Pancreas (tissue), 10 donors: ENCODE measurements at places on chromosomes 11 and 22.

GRCh38 chr11:110883256-110883655 lies 171.0 kb upstream of the ARHGAP20 start:
- no peak for DNase-seq

GRCh38 chr11:114202011-114202609 lies 94.1 kb upstream of the NNMT start:
- no peak for DNase-seq

- no peak for DNase-seq
Observed at GRCh38 chr22:27554106-27554811, 247.3 kb downstream of the MN1 start.

- no peak for DNase-seq
Observed at GRCh38 chr11:88405853-88406252, 68.3 kb upstream of the CTSC start.

DNA sequence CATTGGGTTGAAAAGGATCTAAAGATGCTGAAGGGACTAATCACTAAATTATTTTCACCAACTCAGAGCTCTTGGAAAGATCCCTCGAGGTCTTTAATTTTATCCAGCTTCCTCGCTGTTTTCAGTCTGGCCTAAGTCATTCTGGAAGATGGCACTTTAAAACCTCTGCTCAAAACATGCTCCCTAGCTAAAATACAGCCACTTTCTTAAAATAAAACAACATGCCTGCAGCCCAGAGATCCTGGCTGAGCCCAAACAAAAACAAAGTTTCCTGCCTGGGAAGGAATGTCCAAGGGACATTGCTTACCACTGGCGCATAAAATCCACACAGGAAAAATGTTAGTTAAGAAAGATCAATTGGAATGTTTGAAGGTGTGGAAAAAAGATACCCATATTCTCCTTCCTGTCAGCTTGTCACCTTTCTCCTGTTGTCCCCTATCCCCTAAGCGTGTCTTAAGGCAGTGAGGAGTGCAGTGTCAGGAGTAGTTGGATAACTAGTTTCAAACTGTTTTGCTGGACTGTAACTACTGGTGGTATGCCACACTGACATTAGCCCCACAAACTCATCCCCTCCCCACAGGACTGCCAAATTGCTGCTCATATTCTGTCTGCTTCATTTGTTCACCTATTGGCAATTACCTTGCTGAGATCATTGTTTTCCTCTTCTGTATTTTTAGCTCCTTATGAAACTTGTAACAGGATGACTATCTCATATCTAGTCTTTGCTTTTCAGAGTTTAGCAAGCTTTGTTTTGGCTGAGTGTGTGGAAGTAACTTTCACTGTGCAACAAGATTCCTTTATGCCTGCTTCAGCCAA lies 108.3 kb upstream of the SESN3 start:
- no peak for DNase-seq

- no peak for DNase-seq
Observed at GRCh38 chr11:102488208-102488607, 35.6 kb upstream of the TMEM123 start.

- no peak for DNase-seq
Observed at GRCh38 chr11:61345954-61346843, 13.2 kb downstream of the TKFC start.

GRCh38 chr11:131896978-131897615 lies 526.7 kb downstream of the NTM start:
- DNase-seq, result no peak

GRCh38 chr11:32288276-32288675 lies 147.1 kb downstream of the WT1 start:
- DNase-seq, result no peak

DNA sequence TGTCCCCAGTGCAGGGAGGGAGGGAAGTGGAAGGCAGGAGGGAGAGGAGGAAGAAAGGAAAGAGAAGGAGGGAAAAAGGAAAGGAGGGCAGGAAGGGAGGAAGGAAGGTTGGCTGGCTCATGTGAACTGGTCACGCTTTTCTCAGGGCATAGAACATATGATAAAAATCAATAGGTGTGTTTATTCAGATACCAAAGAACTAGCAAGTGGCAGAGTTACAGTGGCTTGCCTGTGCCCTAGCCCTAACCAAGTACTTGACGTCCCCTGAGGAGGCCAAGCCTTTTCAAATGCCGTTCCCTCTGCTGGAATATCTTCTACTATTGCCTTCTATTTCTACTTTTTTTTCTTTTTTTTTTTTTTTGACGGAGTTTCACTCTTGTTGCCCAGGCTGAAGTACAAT lies 33.5 kb downstream of the CHRDL2 start:
- DNase-seq, result no peak

DNA sequence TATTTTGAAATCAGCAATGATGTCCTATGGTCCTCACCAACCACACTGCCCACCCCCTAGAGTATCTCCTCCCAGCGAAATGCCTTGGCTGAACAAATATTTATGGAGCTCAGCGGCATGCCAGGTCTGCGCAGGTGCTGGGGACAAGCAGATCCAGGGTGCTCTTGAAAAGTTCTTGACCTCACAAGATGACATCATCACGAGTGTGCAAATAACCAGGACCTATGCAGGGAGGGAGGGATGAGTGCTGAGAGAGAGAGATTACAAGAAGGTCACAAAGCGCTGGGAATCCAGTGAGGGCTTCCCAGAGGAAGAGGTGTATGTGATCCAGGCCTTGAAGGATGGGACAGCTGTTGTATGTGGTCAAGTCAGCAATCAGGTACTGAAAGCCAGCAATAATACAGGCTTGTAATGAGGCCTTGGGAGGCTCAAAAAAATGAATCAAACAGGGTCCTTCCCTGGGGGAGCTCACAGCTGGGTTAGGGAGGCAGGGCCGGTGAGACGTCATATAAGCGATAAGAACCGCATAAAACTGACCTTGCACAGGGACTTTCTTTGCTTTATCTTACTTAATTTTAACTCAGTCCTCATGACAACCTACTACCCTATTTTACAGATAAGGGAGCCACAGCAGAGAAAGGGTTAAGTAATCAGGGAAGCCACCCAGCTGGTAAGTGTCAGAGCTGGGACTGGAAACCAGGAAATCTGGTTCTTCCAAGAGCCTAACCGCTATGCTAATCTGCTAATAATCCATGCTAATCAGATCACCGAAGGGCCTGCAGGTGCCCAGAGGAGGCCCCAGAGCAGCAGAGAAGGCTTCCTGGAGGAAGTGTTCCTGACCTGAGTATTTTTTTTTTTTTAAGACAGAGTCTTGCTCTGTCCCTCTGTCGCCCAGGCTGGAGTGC lies 8.2 kb downstream of the ARRB1 start:
- peak; percentile 87 for DNase-seq

DNA sequence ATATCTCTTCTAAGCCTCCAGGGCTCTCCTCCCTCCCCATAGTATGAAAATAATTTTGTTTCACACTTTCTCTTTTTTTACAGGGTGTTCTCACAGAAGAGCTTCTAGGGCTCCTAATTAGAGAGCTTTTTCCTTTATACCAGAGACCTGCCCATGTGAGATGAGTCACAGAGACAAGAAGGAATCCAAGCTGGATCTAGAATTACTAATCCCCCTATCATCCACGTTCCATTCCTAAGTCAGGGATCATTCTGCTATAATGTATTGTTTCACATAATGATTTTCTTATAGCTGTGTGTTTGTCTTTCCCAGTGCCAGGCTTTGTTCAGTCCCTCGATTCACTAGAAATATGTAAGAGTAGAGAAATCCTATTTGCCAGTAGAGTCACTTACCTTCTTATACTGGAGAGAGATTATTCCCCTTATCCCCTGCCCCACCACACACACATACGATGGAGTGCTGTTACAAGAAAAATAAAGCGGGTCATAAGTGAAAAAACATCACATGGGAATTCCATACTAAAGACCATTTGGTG lies 778.3 kb upstream of the LRRC4C start:
- DNase-seq, result no peak

DNA sequence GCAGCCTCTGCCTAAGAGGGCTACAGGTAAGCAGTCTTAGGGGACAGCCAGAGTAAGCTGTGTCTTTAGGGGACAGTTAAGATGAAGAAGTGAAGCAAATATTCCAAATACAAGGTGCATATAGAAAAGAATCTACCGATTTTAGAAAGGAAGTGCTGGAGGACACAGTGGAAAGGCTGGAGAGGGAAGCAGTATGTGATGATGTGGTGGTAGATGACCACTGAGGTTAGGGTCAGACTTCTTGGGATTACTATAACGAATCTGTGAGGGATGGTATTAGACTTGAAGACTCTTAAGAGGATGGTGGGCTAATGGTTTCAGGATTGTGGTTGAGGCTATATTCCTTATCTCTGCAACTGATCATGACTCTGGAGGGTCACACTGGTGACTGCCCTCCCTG lies 40.0 kb upstream of the PHOX2A start:
- no peak for DNase-seq

- DNase-seq, result peak; percentile 73
Observed at GRCh38 chr11:130448416-130449309, at the start of gene ADAMTS15. Gene ADAMTS15 (plus strand): TSS chr11:130448645. CDS start chr11:130448974, 329 bp downstream.

DNA sequence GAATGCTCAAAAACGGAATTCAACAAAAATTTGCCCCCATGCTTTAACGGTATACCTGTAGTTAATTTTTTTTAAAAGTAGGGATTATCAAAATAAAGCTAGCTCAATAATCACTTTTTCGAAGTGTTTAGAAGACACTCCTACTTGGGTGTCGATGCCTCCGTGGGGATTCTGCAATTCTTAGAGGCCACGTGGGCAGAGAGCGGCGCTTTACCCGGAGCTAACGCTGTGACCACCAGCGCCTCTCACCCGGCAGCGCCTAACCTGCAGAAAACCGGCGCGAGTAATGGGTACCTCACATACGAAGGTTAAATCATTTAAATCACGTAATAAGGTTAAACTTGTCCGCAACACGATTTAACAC lies 583 bp downstream of the TAF1D start:
- DNase-seq, result peak; percentile 65

DNA sequence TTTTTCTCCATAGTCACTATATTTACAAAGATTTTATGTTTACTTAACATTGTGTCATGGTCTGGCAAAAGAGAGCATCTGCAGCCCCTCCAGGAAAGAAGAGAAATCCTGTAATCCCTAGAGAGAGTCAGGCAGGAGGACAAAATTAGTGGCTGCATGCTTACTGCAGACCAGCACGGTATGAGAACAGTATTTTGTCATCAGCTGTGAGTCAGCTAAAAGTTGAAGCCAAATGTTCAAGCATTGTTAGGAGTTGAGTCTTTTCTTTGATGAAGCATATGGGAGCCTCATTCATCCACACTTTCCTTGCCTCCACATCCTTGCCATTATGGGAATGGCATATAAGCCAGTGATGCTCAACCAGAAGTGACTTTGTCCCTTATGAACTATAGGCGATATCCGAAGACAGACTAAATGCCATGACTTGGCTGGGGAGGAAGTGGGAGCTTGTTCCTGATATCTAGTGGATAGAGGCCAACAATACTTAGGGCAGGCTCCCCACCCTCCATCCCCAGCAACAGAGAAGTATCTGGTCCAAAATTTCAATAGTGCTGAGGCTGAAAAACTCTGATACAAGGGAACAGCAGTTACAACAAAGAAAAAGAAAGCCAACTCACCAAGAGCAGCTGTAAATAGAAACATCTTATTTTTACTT lies 112.0 kb upstream of the OR5AK2 start:
- no peak for DNase-seq

DNA sequence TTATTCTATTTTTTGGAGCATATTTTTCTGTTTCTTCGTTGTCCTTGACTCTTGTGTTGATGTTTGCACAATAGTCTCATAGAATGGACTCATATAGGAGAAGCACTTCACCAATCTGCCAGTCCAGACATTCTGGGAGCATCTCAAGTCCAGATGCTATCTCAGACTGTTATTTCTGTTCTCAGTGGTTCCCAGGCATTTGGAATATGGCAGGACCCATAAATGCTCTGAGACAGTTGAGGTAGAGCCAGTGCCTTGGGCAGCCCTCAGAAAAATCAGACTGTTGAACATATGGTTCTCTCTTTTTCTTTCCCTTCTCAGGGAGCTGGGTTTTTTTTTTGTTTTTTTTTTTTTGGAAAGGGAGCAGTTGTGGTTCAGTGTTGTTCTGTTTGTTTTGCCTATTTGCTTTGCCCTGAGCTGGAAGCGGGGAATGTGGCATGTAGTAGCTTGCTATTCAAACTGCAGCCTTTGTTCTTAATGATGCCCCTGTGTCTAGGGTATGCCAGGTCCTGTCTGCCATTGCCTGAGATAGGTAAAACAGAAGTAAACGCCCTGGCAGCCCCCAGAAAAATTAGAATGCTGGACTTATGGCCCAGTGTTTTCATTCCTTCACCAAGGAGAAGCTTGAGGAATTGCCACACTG lies 3.7 kb upstream of the MS4A2 start:
- DNase-seq, result no peak

DNA sequence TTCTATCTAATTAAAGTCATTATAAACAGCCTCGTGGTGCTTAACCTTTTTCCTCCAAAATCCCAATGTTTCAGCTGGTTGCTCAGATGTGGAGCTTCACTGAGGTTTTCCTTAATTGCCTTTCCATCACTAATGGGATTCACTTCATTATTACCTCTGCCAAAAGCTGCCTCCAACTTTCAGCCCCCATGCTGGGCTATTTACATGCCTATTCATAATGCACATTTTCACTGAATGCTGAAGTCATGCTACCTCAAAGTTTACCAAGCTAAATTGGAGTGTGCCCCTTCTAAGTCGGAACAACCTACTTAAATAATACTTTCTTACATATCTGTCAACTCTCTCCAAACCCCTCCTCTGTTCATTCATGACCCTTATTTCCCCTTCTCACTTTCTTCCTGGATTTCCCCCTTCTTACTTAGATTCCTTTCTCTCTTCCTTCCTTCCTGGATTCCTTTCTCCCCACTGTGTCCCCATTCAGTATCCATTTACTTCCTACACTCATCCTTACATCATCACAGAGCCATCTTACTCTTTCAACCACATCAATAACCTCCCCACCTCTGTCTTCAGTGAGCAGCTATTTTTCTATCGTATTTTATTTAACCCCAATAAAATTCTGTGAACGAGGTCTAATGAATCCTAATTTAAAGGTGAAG lies 887.3 kb upstream of the TENM4 start:
- DNase-seq, result no peak

DNA sequence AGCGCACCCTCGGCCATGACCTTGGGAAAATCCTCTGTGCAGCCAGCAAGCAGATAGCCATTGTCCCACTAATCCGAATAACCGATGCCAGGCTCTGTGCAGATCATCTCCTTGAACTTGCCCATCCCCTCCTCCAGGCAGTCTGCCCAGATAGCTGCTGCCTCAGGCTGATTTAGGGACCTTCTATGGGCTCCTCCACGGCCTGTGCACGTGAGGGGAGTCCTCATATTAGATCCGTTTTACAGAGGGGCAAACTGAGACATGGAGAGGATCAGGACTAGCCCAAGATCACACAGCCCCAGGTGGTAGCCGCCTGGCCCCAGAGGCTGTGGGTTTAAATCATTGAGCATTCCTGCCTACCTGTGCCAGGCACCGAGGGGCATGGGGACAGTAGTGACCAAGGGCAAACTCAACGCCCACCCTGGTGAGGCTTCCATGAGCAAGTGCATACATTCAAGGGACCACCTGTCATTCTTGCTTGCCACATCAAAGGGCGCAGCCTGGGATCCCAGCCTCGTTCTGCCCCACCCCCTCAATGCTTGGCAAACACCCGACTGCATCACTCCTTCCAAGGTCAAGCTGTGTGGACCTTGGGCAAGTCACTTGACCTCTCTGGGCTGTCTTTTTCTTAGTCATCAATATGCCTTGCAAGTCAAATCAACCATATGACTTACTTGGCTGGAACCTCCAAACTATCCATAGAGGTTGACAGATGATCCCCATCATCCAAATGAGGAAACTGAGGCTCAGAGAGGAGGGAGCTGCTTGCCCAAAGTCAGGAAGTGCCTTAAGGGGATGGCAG lies 131.6 kb downstream of the MN1 start:
- DNase-seq, result peak; percentile 35

GRCh38 chr11:30314625-30315024 lies 8.3 kb upstream of the ARL14EP start:
- DNase-seq, result no peak

GRCh38 chr11:46444305-46444704 lies 52.7 kb upstream of the CHRM4 start:
- no peak for DNase-seq
